ENCODE measurements at places on chromosomes 5 and 9.

- DNase-seq = no peak
Observed at GRCh38 chr9:20551236-20551635, 71.1 kb downstream of the MLLT3 start.

- DNase-seq = no peak
Observed at GRCh38 chr9:3951161-3951665, 348.7 kb downstream of the GLIS3 start.

DNA sequence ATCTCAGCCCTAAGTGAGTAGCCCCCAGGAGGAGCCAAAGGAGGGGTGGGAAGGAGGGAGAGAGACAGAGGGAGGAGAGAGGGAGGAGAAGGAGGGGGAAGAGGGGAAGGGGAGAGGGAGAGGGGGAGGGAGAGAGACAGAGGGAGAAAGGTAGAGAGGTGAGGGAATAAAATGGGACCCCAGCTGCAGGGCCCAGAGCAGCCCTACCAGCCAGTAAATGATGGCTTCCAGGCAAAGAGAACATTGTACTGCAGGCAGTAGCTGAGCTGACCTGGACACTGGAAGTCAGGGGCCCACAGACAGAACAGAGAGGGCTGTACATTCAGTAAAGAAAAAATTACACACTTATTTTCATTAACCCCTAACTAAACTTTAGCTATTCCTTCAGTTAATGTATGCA is 57.8 kb upstream of the GNE start:
- DNase-seq = no peak

- no peak for DNase-seq
Observed at GRCh38 chr5:114427204-114427603, 65.3 kb downstream of the KCNN2 start.

GRCh38 chr5:123538670-123539459 is 26.9 kb downstream of the CSNK1G3 start:
- DNase-seq = no peak

- no peak for DNase-seq
Observed at GRCh38 chr9:127360829-127361228, 36.1 kb upstream of the SLC2A8 start.

- DNase-seq = no peak
Observed at GRCh38 chr5:31443572-31443971, 88.3 kb downstream of the DROSHA start.

DNA sequence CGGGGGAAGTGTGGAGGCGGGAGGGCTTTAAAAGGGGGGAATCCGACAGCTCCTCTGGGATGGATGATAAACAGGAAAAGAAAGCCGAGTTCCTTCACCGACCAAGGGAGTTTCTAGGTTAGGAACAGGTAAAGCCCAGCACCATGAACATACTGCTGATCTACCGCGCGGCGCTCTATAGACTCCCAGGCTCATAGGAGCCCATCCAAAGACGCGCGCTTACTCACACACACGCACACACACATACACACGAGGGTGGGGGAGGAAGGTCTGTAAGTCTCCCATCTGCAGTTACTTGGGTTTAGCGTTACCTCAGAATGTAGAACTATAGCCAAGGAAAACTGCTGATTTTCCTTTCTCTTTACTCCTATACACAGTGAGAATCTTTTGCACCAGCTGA is 2.6 kb upstream of the GABRB2 start:
- no peak for DNase-seq

DNA sequence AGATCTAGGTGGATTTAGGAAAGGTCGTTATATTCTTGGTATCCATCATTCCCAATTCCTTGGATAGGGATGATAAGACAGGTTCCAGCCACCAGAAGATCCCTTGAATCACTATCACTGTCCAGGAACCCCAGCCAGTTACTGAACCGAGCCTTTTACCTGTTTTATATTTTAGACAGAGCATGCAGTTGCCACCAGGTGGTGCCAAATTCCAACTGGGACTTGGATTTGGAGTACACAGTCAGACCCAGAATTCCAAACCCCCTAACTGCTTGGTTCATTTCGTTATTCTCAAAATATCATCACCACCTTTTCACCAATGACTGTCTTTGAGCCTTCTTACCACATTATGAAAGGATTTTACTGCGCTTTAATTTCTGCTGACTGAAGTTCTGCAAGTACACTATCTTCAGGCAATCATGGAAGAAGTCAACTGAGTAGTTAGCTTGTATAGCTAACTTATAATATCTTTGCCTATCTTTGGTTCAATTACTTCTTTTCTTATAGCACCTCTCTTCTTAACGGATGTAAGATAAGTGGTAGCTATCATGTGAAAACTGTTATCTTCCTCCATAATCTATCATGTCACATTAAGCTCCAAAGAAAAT is 191.8 kb downstream of the PRR16 start:
- DNase-seq = no peak

- no peak for DNase-seq
Observed at GRCh38 chr5:142501890-142502289, 177.1 kb upstream of the SPRY4 start.

GRCh38 chr5:175059687-175060211 is 335.4 kb downstream of the MSX2 start:
- DNase-seq = peak; percentile 8

DNA sequence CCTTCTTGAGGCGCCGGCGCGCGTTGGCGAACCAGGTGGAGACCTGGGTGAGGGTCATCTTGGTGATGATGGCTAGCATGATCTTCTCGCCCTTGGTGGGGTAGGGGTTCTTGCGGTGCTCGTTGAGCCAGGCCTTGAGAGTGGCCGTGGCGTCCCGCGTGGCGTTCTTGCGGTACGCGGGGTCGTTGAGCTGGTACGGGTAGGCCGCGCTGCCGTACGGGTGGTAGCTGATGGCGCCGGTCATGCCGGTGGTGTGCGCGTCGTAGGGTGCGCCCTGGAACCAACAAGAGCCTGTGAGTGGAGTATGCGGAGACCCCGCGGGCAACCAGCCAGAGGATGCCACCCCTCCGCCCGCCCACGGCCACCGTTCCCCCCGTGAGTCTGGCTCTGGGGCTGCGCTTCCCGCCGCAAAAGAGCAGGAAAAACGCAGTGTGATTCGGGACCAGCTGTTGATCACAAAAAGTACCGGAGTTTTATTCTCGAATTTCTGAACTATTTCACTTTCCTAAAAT is 1.9 kb downstream of the IRX2 start:
- DNase-seq = no peak

DNA sequence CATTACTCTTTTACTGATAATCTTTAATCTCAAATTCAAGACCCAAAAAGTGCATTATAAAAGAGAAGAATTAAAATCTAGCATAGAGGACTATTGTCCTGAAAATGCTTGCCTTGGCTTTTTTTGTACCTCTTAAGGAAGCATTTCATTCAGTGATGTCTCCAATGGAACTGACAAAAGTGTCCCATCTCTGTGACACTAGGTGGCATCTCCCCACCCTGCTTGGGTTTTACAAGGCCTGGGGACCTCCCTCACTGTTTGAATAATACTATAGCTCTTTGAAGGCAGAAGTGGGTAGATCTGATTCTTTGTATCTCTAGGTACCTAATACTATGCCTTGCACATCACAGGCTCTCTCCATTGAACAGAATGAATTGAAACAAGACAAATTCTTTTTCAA is 180.6 kb downstream of the EPB41L4A start:
- DNase-seq = no peak

DNA sequence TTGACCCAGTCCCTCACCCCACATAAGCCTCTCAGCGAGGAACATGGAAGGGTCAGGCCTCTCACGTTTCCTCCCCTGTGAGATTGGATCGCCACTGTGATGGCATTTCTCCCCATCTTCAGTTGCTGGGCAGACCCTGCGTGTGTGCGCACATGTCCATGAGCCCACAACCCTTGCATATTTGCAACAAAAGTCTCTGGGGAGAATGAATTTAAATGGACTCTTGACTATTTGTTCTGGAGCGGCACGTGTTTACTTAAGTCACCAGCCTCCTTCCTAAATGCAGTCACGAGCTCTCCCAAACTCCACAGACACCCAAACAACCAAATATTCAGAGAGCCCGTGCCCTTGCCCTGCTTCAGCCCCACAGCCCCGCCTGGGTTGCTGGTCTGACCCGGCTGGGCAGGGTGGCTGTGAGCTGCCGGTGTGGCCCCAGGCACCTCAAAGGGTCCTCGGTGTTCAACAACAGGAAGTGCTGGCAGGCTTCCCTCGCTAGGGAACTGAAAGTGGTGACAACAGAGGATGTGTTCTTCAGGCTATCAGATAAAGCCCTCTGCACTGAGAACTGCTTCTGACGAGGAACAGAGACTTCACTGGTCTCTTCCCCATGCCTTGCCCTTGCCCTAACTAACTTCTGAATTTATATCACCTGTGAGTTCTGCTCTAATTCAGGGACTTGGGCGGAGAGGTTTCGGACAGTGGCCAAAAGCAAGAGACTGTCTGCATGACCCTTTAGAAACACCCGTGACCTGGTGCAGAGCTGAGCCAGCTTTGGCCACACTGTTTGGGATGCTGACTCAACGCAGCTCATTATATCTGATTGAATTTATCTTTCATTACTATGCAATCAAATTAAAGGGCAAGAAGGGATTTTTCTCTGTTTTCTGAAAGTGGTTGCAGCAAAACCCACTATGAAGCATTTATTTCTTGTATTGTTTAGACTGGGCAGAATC is 19.2 kb upstream of the CD180 start:
- DNase-seq = peak; percentile 79

- DNase-seq = no peak
Observed at GRCh38 chr5:142322747-142323479, 1.9 kb downstream of the SPRY4 start.

DNA sequence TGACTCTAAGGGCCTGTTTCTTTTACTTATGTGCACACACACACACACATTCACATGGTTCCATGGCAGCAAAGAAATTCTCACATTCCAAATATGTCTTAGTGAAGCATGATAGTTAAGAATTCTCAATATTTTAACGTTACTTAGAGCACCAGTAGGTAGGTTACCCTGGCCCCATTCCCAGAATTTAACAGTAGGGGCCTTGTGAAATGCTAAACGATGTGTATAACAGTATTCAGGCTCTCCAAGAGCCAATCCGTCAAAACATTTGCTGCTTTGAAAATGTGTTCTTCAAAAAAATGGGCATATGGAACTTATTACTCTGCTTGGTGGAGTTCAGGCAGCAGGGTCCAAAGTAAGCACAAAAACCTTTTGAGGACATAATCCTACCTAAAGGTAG is 93.7 kb upstream of the DAB2 start:
- no peak for DNase-seq

- no peak for DNase-seq
Observed at GRCh38 chr9:122396614-122397148, 25.9 kb downstream of the PTGS1 start.

DNA sequence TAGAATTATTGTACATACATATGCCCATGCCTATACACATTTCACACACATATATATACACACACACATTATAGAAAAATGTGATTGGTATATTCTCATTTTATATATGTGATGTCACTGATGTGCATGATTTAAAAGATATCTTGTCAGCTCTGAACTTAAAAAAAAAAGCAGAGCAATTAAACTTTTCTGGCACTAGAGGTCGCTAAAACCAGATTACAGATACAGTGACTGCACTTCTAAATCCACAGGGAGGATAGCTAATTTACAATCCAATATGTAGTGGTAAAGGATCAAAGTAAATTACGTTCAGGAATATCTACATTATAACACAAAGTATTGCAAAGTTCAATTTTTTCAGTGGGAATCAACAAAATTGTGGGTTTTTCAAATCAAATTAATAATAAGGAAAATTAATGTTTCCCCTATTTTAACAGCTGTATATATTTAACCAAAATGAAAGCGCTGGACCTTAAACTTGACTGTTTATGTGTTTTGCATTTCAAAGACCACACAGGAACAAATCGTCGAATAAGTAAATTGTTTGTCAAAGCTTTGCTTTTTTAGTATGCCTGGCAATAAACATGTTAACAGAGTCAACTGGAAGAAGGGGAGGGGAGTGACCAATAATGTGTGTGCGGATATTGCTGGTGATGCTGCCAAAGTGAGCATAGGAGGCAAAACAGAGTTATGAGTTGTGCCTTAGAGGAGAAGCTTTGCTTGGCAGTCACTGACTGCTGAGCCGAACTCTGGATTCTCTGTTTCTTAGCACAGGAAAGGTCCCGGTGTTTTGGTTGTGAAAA is 1201.4 kb upstream of the C9orf72 start:
- DNase-seq = no peak

DNA sequence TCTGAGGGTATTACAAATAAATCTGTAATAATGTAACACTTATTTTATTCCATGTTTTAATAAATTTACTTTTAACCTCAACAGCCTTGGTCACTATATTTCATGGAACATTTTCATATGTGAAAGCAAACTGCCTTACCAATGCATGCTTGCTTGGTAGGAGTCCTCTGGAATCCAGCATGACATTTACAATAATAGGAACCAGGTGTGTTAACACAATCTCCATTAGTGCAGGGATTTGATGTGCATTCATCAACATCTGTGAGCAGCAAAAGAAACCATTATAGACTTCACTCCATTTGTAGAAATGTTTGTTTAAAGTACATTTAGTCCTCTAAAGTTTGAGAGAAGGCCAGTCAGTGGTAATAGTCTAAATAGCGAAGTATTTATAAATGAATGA is 159.4 kb downstream of the FBN2 start:
- DNase-seq = no peak

DNA sequence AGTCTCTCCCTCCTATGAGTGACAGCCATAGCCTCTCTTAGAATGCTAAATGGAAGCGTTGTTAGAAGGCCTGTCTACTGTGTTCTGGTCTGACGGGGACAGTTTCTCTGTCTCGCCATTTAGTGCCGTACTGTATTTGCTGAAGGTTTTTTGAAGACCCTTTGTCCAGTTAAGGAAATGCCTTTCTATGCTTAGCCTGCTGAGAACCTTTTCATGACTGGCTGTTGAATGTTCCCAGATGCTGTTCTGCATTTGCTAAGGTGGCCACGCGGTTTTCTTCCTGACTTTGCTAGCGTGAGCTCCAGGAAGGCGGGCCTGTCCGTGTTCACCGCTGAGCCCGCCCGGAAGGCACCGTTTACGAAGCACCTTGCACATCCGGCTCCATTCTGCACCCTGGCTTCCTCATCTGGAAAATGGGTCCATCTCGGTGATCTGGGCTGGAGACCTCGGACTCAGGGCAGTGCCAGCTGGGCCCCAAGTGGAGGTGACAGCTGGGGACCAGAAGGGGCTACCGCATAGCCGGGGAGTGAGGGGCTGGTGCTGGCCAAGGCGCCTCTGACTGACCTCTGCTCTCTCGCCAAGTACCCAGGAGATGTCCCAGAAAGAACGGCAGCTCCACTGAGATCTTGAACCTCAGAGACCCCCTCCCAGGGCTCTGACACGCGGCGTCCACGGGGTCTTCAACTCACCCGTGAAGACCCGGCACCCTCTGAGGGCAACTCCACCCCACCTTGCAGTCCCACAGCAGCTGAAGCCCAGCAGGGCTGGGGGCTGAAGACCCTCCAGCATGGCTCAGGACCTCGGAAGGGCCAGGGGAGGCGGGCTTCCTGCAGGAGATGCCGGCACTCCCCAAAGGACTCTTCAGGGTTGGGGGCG is 52.5 kb upstream of the NKD2 start:
- DNase-seq = no peak
